ENCODE measurements at places on chromosomes 12 and 14.

GRCh38 chr12:105060715-105061378 lies 23.4 kb downstream of the ALDH1L2 start:
- no peak for DNase-seq

GRCh38 chr12:91109148-91109564 lies 2.1 kb downstream of the LUM start:
- no peak for DNase-seq

DNA sequence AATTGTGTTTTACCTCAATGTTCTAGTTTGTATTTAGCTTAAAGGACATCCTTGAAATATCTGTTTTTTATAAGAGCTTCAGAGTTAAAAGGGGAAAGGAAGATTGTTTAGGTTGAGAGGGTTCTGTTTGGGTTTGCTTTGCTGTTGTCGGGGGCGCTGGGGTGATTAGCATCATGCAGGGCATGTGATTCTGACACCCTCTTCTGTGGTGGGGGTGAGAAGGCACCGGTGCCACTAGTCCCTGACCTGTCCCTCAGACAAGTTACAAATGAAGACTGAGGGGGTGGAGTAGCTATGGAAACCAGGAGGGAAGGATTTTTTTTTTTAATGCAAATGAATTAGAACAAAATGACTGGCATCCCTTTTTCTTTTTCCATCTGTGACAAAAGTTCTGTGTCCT lies 291.3 kb downstream of the RPAP3 start:
- DNase-seq: no peak

GRCh38 chr14:89836830-89837469 lies 117.6 kb downstream of the EFCAB11 start:
- no peak for DNase-seq

GRCh38 chr12:24909667-24910066 lies 39.2 kb downstream of the BCAT1 start:
- no peak for DNase-seq

DNA sequence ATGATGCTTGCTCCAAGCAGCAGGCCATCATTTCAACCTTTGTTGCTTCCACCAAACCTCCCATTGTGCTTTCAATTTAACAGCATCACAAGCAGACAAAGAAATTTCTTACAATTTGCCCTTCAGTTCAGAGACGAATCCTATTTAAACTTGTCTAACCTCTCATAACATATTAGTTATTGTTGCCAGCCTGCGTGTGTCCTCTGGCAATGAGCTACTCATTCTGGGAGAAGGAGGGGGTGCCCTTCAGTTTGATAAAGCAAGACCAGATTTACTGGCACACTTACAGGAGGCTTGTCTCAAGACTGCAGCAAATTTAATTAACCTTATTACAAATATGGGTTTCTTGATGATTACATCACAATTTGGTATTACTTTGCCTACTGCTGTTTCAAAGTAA lies 203.6 kb upstream of the SOX5 start:
- no peak for DNase-seq

GRCh38 chr14:80927083-80927989 lies 14.2 kb downstream of the CEP128 start:
- DNase-seq: no peak

DNA sequence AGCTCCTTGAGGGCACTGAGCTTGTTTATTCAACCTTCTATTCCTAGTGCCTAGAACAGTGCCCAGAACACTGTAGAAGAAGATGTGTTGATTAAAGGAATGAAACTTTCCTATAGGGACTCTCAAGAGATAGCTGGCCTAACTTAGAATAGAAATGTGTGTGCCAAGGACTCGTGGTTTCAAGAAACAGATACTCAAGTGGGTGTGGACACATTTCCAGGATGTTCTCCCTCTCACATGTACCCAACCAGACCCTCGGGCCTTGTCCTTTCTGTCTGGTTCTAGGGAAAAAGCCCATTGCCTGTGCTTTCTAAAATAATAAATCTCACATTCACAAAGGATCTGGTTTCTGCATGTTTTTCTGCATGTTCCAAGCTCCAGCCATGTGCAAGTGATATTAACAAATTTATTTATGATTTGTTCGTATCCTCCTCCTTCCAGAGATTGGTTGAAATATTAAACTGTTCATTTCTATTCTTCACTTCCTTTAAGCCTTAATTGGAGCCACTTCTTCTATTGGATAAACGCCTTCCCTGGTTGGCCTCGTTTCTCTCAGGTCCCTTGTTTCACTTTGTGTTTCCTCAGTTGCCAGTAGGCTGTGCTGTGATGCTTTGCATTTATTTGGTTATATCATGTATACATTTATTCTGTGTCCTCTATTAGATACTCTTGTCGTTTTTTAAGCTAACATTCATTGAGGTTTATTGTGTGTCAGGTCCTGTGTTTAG lies 89.8 kb downstream of the CRADD start:
- DNase-seq: no peak

GRCh38 chr12:19205120-19205519 lies 75.6 kb downstream of the PLEKHA5 start:
- DNase-seq: no peak

- DNase-seq: no peak
Observed at GRCh38 chr14:33561488-33562175, 389.2 kb downstream of the EGLN3 start.

DNA sequence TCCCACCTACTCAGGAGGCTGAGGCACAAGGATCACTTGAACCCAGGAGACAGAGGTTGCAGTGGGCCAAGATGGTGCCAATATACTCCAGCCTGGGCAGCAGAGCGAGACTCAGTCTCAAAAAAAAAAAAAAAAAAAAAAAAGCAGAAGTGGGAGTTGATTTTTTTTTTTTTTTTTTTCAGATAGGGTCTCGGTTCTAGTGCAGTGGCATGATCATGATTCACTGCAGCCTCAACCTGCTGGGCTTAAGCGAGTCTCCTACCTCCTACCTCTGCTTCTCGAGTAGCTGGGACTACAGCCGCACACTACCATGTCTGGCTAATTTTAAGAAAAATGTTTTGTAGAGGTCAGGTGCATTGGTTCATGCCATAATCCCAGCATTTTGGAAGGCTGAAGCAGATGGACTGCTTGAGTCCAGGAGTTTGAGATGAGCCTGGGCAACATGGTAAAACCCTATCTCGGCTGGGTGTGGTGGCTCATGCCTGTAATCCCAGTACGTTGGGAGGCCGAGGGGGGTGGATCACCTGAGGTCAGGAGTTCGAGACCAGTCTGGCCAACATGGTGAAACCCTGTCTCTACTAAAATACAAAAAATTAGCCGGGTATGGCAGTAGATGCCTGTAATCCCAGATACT lies 16.3 kb upstream of the HSP90AA1 start:
- no peak for DNase-seq

DNA sequence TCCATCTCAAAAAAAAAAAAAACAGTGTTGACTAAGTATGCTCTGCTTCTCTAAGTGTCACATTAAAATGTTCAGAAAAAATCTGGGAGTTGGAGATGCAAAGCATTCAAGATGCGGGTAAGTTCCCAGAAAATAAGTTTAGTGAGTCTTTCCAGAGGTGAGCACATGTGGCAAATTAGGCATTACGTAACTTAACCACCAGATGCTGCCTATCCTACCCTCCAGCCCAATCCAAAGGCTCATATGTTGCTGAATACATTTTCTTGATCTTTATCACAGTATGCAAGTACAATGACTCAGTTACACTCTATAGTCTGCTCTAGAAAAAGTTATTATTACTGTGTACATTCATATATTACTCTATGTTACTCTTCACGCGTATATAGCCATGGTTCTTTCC lies 3.6 kb downstream of the SLC2A14 start:
- no peak for DNase-seq

DNA sequence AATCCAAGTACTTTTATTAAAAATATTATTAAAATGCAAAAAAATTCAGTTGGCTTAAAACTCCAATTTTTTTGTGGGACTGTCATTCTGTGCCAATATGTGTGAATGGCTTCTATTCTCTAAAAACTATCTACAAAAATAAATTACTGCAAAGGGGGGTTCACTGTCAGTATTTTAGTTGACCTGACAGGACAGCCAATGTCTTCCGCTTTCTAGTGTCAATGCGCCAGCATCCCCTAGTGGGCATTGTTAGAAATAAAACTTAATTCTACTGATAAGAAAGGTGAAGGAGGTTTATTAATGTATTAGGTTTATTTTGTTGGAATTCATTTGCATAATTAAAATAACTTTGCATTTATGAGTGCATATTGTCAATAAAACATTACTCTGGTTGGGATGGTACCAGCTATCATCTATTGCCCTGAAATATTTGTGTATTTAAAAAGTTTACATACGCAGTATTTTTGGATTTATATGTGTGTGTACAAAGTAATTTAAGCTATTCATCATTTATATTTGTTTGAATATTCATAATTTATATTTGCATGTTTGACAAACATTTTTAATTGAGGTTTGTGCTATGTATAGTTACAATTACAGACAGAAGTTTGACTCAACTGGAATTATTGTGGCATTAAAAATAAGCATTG lies 527.2 kb downstream of the FLRT2 start:
- no peak for DNase-seq

GRCh38 chr12:24754690-24755638 lies 193.9 kb downstream of the BCAT1 start:
- DNase-seq: no peak

GRCh38 chr12:98901189-98901588 lies 256.1 kb downstream of the APAF1 start:
- no peak for DNase-seq

- no peak for DNase-seq
Observed at GRCh38 chr12:64389154-64389553, 1.4 kb downstream of the C12orf56 start.

- peak; percentile 14 for DNase-seq
Observed at GRCh38 chr14:56059054-56059453, 59.2 kb upstream of the PELI2 start.

- DNase-seq: no peak
Observed at GRCh38 chr12:107086314-107086713, 7.0 kb downstream of the CRY1 start.

DNA sequence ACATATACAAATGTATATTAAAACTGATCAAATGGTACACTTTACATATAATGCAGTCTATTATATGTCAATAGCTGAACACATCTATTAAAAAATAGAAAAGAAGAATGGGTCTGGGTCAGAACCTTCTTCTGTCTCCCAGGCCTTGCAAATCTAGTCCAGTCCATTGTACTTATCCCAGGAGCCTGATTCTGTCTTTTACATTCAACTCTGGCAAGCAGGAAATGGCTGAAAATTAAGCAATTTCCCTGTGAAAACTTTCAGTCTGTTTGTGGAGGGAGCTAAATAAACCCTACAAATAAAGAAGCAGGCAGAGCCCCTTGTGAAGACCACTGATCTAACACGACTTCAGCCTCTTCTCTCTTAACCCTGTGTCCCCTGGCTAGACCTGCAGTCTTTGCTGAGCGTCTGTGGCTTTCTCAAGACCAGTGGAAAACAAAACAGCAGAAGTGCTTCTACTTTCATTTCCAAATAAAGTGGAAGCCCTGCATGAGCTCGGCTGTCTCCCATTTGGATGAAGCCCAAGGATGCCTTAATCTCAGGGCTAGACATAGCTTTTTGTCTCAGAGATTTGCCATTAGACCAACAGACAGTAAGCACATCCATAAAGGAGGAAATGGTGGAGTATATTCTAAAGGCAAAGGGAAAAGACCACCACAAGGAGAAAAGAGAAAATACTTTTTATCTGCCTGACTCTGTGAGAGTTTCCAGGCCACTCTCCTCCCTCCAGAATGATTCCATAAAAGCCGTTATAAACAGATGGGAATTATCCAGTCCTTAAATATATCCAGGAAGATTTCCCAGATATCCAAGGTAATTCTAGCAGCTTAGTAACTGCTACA lies 48.2 kb downstream of the CRACR2A start:
- no peak for DNase-seq

DNA sequence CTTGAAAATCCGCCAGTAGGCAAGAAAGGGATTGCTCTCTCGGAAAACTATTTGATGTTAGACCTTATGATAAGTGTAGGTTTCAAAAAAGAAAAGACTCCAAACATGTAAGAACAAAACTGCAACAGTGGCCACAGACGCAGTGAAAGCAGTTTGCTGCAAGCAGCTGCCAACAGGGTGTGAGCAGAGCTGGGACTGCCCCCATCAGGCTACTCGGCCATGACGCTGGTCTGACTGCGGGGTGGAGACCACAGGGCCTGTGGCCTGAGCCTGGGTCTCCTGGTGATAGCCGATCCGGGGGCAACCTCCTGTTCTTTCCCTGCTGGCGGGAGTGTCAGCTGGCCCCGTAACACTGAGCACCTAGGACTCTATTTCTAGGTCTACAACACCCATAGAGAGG lies 63.2 kb downstream of the AMN start:
- no peak for DNase-seq

- no peak for DNase-seq
Observed at GRCh38 chr12:6925239-6925539, 2.6 kb upstream of the ATN1 start.

- no peak for DNase-seq
Observed at GRCh38 chr14:95123891-95124579, 33.3 kb downstream of the DICER1 start.

- no peak for DNase-seq
Observed at GRCh38 chr12:132450418-132451171, 39.4 kb upstream of the FBRSL1 start.

- DNase-seq: no peak
Observed at GRCh38 chr14:101197595-101198397, 294.3 kb upstream of the RTL1 start.

DNA sequence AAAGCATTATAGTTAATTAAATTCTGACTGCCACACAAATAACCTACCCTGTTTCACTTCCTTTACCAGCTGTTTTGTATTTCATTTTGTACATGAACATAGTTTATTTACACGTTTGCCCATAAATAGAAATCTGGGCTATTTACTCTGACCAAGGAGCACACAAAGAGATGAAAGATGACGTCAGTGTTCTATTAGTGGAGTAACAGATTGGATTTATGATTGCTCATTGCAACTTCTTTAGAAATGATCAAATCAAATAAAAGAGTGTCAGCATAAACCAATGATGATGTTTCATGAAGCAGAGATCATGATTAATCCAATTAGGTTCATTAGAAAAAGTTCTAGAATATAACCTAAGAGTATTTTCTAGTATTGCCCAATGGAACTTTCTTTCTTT lies 12.0 kb upstream of the RTL1 start:
- no peak for DNase-seq

DNA sequence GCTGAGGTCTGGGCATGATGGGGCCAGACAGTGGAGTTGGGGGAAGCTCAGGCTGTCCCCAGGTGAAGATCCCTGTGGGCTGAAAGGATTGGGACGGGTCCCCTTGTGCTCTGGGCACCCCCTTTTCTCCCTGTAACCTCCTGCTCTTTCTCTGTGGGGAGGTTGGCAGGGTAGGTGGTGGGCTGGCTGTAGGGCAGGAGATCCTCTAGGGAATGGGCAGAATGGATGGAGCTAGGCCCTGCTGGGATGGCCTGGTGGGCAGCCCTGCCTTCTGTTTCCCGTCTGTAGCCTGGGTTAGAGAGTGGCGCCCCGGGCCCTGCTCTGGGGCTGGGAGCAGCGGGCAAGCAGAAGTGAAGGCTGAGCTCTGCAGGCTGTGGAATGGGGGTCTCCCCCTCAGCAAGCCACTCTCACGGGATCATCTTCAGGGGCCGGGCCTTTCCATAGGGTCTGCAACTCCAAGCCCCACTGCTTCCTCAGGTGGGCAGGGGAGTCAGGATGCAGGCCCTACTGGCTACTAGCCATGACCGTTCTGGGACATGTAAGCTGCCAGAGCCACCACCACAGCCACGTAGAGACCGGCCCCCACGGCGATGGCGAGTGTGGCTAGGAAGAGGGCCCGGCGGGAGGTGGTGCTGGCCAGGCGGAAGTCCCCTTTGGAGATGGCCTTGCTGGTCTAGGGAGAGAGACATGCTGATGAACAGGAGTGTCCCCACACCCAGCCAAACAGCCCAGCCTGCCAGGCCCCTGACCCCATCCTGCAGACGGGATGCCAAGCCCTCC lies 18.8 kb downstream of the SYNDIG1L start:
- no peak for DNase-seq

GRCh38 chr12:71562676-71563595 lies 100.7 kb downstream of the ZFC3H1 start:
- DNase-seq: no peak

- DNase-seq: no peak
Observed at GRCh38 chr12:1619159-1619558, 9.9 kb upstream of the WNT5B start.
